Stimulated activated CD8-positive, alpha-beta memory T cell treated with anti-CD3 and anti-CD28 coated beads, Interleukin-4, amount 100 ng/mL, for 48 hours (primary cell): ENCODE measurements at places on chromosomes 16 and 17.
A peak's percentile ranks its signal among the peaks of the same experiment; 100 is the strongest.

DNA sequence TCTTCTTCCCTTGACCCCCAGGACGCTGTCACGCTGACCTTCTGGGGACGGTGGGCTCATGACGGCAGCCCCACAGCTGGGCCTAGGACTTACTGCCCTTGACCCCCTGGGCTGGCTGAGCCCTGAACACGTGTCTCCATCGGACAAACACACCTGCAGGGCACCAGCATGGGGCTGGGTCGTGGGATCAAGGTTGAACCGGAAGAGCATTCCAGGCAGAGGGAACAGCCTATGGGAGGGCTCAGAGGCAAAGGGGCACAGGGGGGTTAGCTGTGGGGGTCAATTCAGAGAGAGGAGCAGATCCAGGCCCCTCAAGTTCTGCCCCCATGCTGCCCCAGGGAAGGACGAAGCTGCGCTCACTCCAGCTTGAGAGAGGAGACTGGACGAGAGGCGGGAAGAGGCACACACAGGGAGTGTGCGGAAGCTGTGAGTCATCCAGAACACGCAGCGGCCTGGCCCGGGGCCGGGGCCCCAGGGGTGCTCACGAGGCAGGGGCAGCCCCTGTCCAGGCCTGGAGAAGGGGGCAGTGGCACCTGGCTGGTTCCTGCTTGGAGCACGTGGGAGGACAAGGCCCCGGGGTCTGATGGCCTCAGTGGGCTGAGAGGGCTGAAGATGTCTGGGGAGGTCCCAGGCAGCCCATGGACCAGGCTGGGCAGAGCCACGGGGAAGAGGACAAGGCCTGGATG is 9.9 kb downstream of the SSTR5 start:
- DNase-seq, result no peak

DNA sequence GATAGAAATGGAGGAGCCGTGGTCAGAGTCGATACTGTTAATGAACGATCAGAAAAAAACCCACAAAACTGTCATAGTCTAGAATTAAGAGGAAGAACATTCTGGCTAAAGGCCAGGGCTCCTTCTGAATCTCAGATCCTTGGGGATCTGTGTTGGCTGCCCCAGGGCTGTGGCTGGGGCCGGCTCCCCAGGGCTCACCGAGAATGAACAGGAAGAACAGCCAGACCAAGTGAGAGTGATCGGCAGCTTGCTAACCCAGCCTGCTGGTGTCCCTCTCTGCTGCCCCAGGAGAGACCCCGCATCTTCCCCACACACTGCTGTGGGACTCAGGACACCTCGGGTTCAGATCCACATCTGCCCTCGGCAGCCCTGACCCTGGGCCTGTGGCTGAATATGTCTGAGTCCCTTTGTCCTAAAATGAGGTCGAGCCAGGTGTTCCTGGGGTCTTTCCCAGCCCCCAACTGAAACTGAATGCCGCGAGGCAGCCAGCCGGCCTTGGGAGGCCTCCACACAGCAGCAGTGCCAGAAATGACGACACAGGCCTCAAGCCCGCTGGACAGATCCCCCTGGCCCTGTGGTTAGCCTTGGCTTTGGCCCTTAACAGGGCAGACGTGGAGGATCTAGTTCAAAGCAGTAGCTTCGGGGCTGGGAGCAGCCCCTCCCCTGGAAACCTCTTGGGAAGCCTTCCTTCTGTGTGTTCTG is 23.9 kb upstream of the CLEC18A start:
- no peak for DNase-seq

GRCh38 chr16:51236583-51236982 is 85.5 kb upstream of the SALL1 start:
- DNase-seq, result no peak

DNA sequence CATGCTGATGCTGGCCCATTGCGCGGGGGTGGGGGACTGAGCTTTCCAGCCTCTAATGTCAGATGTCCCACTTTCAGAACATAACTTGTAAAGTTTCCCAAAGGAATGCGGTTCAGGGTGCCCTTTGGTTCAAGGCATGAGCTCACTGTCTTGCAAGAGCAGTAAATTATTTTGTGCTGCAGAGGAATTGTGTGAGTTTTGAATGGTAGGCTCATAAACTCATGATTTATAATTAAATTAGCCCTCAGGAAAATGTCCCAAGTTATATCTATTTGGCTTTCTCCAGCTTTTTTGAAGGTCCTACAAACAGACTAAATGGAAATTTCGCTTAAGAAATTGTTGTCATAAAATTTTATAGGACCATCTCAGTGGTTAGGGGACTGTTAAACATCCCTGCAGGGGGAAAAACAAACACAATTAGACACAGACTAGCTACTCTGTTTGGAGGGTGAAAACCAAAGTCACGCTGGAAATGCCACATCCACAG is 321.8 kb downstream of the HS3ST3B1 start:
- DNase-seq, result no peak

- DNase-seq, result no peak
Observed at GRCh38 chr16:70416748-70417616, 21.9 kb downstream of the ST3GAL2 start.

GRCh38 chr16:51071326-51071725 is 79.7 kb downstream of the SALL1 start:
- no peak for DNase-seq

- peak; percentile 97 for DNase-seq
Observed at GRCh38 chr16:66977341-66978113, 10.9 kb upstream of the CES4A start.

DNA sequence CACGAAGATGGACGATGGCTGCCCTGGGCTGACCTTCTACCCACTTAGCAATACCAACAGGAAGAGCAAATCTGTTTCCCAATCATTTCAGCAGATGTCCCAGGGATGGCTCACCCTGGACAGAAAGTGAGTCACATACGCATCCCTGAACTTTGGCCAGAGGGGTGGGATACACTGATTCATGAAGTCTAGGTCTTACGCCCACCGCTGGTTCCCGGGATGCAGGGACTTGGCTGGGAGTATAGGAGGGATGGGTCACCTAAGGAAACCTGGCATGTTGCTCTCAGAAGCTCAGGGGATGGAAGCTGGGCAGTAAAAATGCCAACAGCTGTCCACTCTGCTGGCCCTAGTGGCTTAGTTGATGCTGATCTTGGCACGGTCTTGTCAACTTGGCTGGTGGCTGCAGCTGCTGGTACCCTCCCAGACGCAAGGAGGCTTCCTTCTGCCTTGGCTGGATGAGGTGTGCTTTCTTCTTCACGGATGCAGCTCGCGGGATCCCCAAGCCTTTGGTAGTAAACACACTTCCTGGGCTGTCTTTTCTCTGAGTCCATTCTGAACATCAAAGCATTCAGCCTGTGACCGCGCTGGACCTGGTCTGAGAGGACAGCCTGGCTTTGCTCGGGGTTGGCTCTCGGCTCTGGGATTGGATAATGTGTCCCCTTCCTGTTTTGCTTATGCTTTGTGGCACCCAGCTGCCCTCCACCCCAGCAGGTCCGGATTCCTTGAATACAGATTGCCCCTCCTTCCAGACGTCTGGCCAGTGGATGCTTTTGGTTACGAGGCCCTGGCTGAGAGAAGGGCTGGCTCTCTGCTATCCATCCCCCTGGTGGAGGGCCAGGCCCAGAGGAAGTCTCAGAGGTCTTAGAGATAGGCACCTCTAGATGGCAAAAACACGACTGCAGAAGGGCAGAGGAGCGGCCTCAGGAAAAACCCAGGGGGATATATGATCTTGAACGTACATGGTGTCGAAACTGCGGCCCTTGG is 71.5 kb downstream of the RAP1GAP2 start:
- DNase-seq, result no peak

- DNase-seq, result no peak
Observed at GRCh38 chr17:20967776-20968175, 75.0 kb downstream of the USP22 start.

GRCh38 chr16:88535191-88535856 is 34.9 kb upstream of the ZC3H18 start:
- no peak for DNase-seq

- DNase-seq, result no peak
Observed at GRCh38 chr16:9322769-9323168, 231.3 kb downstream of the HAPSTR1 start.

GRCh38 chr17:82178499-82179261 is 34.0 kb downstream of the CCDC57 start:
- DNase-seq, result no peak

GRCh38 chr17:28327031-28327607 is 8.1 kb downstream of the TMEM97 start:
- DNase-seq, result peak; percentile 46

- no peak for DNase-seq
Observed at GRCh38 chr16:29940656-29941055, 14.6 kb upstream of the KCTD13 start.

DNA sequence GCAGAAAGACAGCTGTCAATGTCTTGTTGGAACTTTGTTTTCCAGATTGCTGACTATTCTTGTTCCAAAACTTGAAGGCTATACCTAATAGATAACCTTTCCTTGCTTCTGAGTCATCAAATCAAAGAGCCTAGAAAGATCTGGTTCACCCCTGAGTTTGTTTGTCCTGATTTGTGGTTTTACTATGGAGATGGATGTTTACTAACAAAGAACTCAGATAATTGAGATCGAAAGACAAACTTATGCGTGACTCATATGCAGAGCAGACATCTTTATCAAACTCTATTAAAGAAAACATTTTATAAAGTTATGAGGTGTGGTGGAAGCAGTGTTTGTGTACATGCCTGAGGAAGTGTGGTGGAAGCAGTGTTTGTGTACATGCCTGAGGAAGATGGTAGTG is 311.1 kb upstream of the TBX2 start:
- DNase-seq, result no peak

DNA sequence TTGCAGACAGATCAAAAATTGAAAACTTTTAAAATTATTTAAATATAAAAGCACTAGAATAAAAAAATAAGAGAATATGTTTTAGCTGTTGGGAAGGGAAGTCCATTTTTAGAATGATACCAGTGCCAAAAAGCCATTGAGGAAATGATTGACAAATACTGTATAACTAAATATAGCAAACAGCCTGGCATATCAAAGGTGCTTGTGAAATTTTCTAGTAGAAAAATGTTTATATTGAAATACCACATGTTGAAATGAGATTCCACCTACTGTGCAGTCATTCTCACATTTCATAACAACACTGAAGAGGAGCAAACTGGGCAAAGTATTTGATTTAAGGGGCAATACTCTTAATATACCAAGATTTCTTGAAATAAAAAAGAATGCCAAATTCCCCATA is 183.5 kb downstream of the PHKB start:
- DNase-seq, result no peak

DNA sequence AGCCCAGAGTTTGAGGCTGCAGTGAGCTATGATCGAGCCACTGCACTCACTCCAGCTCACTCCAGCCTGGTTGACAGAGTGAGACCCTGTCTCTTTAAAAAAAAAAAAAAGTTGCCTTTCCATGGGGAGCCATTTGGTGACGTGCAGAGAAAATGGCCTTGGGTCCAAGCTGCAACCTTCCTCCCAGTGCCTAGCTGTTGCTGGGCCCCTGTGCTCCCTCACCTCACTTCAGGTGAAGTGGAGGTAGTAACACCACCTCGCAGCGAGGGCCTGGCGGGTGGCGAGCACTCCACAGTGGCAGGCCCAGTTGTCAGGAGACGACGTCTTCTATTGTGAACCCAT is 17.4 kb downstream of the SYT17 start:
- no peak for DNase-seq

GRCh38 chr17:49387498-49388289 is 25.6 kb upstream of the ZNF652 start:
- DNase-seq, result peak; percentile 38

DNA sequence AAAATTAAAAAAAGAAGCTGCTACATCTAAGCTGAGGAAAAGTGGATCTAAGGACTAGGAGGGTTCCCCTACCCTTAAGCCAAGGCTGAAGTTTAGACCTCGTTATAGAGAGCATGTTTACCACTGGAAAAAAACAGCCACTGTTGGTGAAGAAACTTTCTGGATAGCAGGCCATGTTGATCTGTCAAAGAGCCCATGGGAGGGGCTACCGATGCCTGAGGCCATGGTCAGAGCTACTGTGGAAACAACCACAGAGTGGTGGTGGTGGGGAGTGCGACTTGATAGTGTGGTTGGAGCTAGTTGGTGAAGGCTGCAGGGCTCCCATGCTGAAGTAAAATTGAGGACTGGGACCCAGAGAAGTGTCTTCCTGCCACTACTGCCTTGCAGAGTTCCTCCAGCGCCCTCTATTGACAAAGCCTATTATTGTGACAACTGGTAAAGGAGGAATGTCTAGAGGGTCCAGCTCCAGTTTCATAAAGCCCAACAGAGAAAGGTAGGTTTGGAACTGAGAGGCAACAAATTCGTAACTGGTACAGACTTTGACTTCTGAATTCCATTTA is 12.7 kb upstream of the FAM20A start:
- DNase-seq, result peak; percentile 41
